Mesothelial cell of epicardium (in vitro differentiated cells): ENCODE measurements at places on chromosomes 12 and 14. TPM values are rescaled to one million over a fixed set of nuclear protein-coding genes. Genes with fewer than 3 reads are reported as not detected.

- no peak for DNase-seq
Measured at GRCh38 chr12:68154779-68155178, 4.8 kb downstream of the IFNG start.

- no peak for DNase-seq
Measured at GRCh38 chr12:131135786-131136538, 182.3 kb downstream of the ADGRD1 start.

DNA sequence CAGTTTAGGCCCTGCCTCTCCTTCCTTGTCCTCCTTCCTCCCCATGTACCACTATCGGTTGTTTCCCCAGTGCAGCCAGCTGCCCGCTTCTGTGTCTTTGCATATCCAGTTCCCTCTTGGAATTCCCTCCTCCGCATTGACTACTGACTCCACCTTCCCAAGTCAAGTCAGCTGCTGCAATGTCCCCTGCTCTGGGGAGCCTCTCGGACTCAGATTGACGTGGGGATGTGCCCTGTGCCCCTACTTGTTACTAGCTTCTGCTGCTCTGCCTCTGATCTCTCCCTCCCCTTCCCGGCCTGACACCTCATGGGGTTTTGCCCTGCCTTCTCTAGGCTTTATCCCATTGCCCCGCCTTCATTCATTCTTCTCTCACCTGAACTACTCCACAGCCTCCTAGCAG, 2.1 kb upstream of the CD9 start:
- no peak for DNase-seq

DNA sequence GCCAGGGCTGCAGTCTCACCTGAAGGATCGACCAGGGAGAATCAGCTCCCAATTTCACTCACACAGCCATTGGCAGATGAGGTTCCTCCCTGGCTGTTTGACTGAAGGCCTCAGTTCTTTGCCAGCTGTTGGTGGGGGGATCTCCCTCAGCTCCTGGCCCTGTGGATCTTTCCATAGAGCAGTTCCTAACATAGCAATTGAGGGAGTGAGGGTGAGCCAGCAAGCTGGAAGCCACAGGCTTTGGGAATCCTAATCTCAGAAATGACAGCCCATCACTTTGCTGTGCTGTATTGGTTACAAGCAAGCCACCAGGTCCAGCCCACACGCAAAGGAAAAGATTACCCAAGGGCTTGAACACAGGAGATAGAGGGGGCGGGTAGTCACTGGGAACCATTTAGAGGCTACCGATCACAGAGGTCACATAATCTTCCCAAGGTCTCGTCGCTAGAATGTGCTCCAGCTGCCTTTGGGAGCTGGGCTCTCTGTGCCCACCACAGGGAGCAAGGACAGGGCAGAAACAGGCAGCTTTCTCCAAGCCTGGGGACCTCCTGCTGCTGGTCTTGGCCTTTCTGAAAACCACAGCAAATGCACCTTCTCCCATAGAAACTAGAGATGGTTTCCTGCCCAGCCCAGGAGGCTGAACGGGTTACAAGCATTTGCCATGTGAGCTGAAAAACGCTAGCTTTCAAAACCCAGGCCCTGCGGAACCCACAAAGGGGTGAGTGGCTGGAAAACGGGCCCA, 4.6 kb upstream of the OTUB2 start:
- no peak for DNase-seq

- DNase-seq: peak; percentile 90
Measured at GRCh38 chr12:57430931-57431566, at the start of gene R3HDM2. Gene R3HDM2, minus strand, starts transcription at chr12:57431043. Its CDS starts 120,615 bp downstream, at chr12:57310428.

GRCh38 chr12:57518176-57518919, 2.0 kb downstream of the DDIT3 start:
- DNase-seq: no peak

CISTR gene
- total RNA-seq: not detected in 3 replicates
